ENCODE measurements at places on chromosomes 7 and 10.

- no peak for DNase-seq
These were observed 649.1 kb downstream of the INHBA start for GRCh38 chr7:41053820-41054219.

- no peak for DNase-seq
These were observed 192.3 kb downstream of the IMMP2L start for GRCh38 chr7:111370002-111370401.

DNA sequence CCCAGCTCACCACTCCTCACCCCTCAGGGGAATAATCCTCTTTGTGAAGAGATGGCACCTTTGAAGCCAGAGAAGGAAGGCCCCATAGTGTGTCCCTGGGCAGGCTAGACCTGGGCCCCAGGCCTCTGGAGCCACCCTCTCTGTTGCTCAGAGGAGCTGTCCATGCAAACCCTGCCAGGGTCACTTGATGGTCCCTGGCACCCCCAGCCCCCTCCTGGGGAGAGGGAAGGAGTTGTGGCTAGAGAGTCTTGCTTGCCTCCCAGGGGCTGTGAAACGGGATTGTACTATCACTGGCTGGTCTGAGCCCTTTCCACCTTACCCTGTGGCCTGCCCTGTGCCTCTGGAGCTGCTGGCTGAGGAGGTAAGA lies 5.8 kb downstream of the GHRHR start:
- DNase-seq, result no peak

GRCh38 chr7:16369855-16370254 lies 51.5 kb downstream of the CRPPA start:
- DNase-seq, result no peak

GRCh38 chr10:70312972-70313371 lies 29.2 kb upstream of the NPFFR1 start:
- no peak for DNase-seq

- no peak for DNase-seq
These were observed 114.4 kb upstream of the AFAP1L2 start for GRCh38 chr10:114518401-114519305.

DNA sequence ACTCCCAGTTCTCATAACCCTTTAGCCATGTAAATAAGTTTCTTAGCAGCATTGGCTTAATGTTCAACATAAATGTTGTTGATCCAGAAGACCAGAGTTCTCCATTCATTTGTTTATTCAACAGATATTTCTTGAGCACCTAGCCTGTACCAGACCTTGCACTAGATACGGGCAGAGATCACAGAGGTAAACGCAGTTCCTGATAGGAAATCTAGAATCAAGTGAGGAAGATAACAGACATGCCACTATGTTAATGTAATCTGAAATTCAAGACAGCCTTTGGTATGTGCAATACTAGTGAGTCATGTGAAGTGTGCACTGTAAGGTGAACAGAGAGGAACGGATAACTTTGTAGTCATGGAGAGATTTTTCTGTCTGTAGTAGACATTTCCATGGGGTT lies 3.0 kb downstream of the BUB3 start:
- no peak for DNase-seq

GRCh38 chr7:124022551-124022950 lies 10.3 kb downstream of the TMEM229A start:
- no peak for DNase-seq

- no peak for DNase-seq
These were observed 221.0 kb downstream of the TWIST1 start for GRCh38 chr7:18896343-18896975.

DNA sequence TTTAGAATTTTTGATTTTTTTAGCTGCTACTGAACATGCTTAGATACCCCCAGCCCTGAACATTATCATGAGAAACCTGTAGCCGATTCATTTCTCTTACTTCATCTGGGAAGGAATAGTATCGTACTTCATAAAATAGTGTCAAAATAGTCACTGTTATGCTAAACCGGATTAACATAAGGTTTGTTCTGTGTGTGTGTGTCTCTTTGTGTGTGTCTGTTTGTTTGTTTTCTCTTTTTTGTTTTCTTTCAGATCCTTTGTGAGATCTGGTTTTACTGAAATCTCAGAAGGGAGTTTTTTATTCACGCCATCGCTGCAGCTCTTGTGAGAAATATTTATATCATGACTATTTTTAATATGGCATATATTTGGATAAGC lies 761 bp downstream of the LGI1 start:
- DNase-seq, result no peak

- DNase-seq, result no peak
These were observed 8.8 kb upstream of the LAMB4 start for GRCh38 chr7:108138911-108139310.

GRCh38 chr10:6218692-6219493 lies 16.2 kb downstream of the PFKFB3 start:
- DNase-seq, result no peak

DNA sequence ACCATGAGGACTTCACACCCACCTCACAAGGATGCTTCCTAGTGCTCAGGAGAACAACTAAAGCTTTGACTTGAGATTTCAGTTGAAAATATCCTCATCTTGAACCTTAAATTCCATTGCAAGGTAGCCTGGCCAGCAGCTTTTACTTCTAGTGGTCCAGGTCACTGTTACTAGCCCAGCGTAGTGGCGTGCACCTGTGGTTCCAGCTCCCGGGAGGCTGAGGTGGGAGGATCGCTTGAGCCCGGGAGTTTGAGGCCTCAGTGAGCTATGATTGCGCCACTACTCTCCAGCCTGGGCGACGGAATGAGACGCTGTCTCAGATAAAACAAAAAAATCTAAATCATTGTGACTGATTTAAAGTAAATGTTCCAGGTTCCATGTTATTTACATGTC lies 28.3 kb upstream of the PRKAR1B start:
- no peak for DNase-seq

DNA sequence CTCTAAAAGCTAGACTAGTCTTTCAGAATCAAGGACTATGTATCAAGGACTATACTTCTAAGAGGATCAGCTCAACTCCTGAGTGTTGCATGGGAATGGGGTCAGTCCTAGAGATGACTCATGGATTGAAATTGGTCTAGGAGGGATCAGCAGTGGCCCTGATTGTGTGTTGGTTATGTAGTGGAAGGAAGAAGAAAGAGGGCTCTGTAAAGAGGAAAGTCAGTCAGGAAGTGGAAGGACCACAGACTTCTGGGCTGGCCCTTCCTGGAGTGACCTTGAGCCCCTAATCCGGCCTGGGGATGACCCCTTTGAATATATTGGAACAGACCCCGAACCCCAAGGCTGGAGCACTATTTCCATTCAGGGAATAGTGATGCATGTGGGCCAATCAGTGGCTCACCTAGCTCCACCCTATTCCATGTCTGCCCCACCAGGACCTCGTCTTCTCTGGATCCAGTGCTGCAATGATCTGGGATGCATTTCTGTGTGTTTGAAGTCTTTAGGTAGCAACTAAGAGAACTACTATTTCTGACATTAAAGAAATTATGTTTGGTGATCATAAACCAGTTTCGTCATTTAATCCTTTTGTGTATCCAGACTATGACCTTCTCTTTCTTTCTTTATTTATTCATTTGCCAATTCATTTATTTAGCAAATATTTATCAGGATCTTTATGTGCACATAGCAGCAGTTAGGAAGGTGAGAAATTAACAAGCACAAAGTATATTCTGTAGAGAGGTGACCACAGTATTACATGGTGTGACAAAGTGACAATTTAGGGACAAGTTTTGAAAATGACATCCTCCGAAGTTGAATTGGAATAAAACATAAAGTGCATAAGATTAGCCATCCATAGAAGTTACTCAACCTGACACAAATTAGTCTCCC lies 48.6 kb upstream of the KIF5B start:
- DNase-seq, result no peak

DNA sequence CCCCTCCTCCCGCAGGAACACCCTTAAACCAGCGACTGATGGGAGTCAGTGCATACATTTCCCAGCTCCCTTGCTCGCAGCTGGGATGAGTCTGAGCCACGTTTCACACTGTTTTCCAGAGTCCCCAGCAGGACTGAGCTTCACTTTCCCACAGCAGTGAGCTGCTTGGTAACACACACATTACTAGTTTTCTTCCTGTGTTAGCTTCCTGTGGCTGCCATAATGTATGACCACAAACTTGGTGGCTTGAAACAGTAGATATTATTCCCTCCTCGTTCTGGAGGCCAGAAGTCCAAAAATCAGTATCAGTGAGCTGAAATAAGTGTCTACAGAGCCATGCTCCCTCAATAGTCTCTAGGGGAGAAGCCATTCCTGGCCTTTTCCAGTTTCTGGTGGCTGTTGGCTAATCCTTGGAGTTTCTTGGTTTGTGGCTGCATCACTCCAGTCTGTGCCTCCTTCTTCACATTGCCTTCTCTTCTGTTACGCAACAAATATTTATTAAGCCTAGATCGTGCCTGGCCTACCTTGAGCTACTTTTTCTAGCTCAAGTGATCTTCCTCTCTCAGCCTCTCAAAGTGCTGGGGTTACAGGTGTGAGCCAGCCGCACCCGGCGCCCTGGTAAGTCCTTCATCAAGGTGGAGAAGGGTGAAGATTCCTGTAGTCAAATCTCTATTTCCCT lies 26.2 kb upstream of the CARD11 start:
- DNase-seq, result no peak

DNA sequence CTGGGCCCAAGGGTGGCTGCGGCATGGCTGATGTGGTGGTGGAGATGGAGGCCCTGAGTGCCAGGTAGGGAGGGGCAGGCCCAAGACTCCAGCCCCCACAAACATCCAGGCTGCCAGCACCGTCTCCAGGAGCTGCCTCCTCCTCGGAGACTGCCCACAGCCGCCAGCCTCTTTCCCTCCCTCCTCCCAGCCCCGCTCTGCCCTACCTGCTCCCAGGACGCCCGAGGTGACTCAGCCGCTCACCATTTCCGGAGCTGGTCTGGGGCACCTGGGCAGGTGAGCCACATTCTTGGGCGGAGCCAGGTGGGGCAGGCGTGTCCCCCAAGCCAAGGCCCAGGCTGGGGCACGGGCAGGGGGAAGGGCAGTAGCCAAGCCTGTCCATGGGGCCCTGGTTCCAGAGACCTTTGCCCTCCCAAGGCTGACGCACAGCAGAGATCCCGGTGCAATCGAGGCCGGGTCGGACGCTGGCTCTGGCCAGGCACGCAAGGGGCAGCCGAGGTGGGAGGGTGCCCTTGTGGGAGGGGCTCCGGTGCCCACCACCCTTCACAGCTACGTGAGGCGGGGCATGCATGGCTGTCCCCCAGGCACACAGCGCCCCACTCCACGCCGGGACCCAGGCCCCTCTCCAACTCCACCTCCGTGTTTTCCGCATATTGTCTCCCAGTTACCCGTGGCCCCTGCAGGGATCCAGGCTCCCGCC lies 8.8 kb downstream of the ADAP1 start:
- DNase-seq, result no peak

DNA sequence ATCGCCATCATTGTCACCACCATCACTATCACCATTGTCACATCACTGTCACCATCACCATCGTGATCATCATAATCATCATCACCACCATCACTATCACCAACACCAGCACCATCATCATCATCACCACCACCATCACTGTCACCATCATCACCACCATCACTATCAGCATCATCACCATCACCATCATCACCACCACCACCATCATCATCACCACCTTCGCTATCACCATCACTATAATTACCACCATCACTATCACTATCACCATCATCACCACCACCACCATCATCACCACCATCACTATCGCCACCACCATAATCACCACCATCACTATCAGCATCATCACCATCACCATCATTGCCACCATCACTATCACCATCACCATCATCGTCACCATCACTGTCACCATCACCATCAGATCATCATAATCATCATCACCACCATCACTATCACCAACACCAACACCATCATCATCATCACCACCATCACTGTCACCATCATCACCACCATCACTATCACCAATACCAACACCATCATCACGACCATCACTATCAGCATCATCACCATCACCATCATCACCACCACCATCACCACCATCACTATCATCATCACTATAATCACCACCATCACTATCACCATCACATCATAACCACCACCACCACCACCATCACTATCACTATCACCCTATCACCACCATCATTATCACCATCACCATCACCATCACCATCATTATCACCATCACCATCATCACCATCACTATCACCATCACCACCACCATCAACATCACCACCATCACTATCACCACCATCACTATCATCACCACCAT lies 6.0 kb upstream of the GNA12 start:
- no peak for DNase-seq

DNA sequence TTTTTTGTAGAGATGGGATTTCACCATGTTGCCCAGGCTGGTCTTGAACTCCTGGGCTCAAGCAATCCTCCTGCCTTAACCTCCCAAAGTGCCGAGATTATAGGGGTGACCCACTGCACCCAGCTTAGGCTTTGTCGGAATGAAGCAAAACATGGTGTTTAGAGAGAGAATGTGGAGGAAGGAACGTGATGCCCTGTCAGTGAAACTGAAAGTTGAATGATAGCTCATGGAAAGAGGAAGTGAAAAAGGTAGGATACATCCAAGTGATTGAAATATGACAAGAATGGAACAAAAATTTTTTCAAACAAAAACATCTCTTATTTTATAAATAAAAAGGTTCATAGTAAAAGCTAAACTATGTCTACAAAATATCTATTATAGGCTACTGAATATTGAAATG lies 5.9 kb downstream of the AKAP9 start:
- no peak for DNase-seq

GRCh38 chr7:22936246-22936645 lies 77.7 kb downstream of the HYCC1 start:
- no peak for DNase-seq

DNA sequence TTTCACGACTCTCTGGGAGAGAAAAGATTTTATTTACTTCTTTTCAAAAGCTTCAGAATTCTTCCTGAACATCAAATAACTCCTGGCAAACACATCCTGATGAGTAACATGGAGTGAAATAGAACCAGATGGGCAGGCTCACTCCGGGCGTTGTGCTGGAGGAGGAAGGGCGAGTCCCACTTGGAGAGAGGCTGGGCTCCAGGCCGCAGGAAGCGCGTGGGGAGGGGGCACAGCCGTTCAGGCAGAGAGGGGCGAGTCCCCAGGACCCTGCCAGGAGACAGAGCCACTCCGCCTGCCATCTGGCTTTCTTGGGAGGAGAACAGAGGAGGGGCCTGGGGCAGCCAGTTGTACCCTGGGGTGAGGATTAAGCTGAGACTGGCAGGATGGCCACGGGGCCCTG lies 265.9 kb upstream of the ZMIZ1 start:
- DNase-seq, result no peak

DNA sequence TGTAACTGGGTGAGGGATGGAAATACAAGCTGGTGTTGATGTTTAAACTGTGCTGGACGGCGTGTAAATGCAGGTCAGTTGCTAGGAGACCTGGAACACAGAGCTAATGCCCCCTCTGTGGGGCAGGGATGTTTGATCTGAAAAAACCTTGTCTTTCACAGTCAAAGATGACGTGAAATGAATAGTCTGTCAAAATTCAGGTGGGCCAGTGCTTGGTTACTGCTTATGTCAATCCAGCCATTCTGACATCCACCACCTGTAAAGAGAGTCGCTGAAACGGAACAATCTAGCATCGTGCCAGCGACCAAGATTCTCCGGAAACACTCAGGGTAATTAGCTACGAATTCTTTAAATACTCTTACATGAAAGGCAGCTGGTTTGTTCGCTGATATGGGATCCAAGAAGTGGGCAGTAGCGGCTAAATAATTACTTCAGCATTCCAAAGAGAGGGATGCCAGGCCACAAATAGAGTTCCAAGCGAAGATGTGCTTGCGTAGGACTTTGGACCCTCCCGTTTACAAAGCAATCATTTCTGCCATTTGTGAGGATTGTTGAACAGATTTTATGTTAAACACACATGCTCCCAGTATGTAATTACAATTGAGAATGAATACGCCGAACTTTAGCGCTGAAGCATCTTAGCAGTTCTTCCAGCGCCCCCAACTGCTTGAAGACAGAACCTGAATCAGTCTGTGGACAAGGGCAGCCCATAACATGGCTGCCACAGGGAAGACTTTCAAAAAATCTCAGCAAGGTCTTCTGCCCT lies 7.3 kb upstream of the ASB4 start:
- no peak for DNase-seq

Data from GM13976 (cell line).